Chondrocyte (in vitro differentiated cells): ENCODE measurements at places on chromosomes 1 and 21. TPM values are rescaled to one million over a fixed set of nuclear protein-coding genes. Genes with fewer than 3 reads are reported as not detected.

Gene DNAJC6
- total RNA-seq, result 16.7 to 24.7 TPM (median 18.9 TPM) in 3 replicates

Gene SERPINC1
- total RNA-seq, result 0.22 to 0.51 TPM in 2 of 3 replicates, not detected in the other

Gene NBPF19
- total RNA-seq, result 12.1 to 19.4 TPM (median 14.0 TPM) in 3 replicates

Gene ZNF695
- total RNA-seq, result 1.4 to 1.9 TPM (median 1.7 TPM) in 3 replicates

Gene FCRL1
- total RNA-seq, result not detected in 3 replicates

Gene GJC2
- total RNA-seq, result 1.5 to 2.0 TPM (median 1.8 TPM) in 3 replicates

- no peak for DNase-seq
These were observed 471.7 kb upstream of the B3GALT2 start for GRCh38 chr1:193658081-193658480.

DNA sequence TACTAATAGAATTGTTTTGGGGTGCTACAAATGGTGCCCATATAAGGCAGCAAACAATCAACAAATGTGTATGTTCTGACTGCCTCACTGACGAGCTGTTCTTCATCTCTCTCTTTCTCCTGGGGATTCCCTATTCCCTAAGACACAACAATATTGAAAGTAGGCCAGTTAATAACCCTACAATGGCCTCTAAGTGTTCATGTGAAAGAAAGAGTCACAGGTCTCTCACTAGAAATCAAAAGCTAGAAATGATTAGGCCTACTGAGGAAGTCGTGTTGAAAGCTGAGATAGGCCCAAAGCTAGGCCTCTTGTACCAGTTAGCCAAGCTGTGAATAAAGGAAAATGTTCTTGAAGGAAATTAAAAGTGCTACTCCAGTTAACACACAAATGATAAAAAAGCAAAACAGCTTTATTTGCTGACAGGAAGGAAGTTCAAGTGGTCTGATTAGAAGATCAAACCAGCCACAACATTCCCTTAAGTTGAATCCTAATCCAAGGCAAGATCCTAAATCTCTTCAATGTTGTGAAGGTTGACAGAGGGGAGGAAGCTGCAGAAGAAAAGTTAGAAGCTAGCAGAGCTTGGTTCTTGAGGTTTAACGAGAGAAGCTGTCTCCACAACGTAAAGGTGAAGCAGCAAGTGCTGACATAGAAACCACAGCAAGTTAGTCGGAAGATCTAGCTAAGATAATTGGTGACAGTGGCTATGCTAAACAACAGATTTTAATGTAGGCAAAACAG is 26.3 kb downstream of the ATP2B4 start:
- no peak for DNase-seq

GRCh38 chr1:109256971-109257681 is 7.8 kb downstream of the CELSR2 start:
- DNase-seq, result no peak

- DNase-seq, result no peak
These were observed 356.1 kb downstream of the OMA1 start for GRCh38 chr1:58190267-58190988.

DNA sequence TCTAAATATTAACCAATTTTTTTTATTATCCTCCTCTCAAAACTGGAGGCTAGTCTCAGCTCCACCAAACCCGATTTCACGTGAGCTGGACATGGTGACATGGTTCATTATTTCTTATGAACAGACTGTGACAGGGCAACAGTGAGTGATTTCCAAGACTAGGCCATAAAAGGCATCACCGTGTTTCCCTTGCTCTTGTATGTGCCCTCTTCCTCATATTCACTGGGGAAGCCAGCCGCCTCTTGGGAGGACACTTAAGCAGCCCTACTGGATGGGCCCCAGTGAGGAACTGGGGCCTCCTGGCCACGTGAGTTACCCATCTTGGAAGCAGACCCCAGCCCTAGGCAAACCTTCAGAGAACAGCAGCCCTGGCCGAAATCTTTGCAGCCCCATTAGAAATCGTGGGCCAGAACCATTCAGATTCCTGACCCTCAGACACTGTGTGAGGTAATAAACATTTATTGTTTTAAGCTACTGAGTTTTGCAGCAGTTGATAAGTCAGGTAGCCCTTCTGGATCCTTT is 105.0 kb downstream of the GALNT2 start:
- DNase-seq, result no peak

DNA sequence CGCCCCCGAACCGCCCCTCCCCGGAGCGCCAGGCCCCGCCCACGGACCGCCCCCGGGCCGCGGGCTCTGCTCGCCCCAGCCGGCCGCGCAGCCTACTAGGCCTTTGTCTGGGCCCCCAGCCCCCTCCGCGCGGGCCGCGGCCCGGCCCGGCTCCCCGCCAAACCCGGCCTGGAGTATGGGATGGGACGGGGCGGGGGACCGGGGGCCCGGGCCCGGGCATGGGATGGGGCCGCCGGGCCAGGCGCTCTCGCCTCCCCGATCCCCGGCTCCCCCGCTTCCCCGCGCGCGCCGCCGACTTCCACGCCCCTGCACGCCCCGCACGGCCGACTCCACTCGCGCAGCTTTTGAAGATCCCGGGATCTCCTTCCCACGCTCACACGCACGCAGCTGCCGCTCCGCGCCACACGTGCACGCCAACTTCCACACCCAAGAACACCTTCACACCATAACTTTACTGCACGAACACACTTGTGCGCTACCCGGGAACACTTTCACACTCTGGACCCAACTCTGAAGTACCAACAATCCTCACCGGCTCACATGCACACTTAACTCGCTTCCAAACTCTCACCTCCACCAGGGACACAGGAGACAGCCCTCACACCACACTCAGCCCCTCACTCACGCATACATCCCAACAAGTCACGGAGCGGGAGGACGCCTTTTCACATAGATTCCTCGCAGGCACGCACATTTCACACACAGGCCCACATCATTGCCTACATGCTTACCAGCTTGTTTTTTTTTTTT is 437 bp upstream of the HSPG2 start:
- no peak for DNase-seq

- DNase-seq, result no peak
These were observed 60.6 kb downstream of the RGS2 start for GRCh38 chr1:192869308-192869940.

DNA sequence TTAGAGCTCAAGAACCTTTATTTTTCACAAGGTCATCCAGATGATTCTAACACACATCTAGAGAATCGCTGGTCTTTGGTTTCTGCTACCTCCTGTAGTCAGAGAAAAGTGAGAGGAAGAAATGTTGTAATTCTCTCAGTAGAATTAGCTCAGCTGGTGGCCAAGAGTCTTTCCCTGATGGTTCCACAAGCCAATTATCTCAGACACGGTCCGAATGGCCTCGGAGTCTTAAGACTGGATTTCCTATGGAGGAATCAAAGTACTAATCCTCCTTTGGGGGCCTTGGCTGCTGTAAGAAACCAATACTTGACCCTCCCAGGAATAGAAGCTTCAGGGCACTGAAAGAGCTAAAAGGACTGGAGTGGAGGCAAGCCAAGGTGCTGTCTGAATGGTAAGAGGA is 1.8 kb downstream of the TMEM81 start:
- no peak for DNase-seq
